ENCODE measurements at places on chromosomes 1 and 21.

- ATAC-seq: no peak
Measured at GRCh38 chr1:169844941-169845608, 48.6 kb downstream of the SCYL3 start.

DNA sequence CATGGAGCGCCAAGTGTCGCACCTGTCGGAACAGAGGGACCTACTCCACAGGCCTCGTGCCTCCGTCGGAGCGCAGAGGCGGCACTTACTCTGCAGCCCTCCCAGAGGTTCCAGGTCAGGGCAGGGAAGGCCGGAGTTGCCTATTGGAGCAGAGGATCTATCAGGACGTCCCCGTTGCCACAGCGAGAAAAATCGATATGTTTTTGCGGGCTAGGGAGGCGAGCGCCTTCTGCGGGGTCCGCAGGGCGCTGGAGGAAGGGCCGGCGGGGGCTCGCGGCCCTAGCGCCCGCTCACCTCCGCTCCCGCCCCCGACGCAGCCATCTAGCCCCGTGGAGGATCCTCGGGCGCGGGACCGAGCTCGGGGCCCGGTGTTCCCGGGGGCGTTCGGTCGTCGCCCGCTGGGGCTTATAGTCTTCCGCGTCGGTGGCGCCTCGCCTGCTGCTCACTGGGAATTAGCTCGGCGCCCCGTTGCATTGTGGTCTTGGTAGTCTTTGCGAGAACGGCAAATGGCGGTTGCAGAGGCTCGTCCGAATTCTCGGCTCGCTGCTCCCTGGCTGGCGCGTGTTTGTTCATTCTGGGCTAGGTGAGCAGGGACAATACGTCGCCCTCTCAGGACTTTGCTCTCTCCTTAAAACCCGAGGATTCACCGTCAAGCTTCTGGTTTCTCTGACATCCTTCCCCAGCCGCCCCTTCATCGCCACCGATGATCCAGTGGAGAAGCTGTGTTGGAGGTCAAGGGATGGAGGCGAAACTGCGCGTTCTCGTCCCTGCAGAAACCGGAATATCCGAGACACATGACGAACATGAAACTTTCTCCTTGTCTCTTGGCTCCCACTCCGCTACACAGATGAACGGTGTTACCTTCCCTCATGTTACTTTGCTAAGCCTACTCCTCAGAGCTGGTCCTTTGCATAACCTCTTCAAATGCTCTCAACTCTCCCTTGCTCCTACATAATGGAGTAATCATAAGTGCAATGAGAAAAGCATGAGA lies at the start of gene JTB:
TSS of gene JTB (minus strand) at position 425 of the 991 bp plus-strand sequence. CDS start at position 3, 422 bp downstream.
- ATAC-seq: peak; percentile 95

DNA sequence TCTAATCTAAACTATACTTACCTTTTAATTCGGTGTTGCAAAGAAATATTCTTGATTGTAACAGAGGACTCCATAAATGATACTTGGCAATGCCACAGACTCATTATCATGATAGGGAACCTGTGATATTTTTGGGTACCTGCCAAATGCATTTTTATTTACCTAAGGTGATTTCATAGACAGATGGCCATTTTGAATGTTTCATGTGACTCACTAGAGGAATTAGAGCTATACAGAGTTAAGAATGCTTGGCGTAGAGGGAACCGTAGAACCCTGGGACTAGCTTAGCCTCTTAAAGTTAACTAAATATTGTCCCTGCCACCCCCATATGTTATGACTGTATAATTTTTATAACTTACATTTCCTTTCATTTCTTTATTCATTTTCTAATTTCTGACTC lies 136.1 kb downstream of the DISP1 start:
- no peak for ATAC-seq

- ATAC-seq: no peak
Measured at GRCh38 chr1:198558402-198558801, 17.9 kb upstream of the ATP6V1G3 start.

- ATAC-seq: no peak
Measured at GRCh38 chr21:37240978-37241377, 26.2 kb downstream of the VPS26C start.

DNA sequence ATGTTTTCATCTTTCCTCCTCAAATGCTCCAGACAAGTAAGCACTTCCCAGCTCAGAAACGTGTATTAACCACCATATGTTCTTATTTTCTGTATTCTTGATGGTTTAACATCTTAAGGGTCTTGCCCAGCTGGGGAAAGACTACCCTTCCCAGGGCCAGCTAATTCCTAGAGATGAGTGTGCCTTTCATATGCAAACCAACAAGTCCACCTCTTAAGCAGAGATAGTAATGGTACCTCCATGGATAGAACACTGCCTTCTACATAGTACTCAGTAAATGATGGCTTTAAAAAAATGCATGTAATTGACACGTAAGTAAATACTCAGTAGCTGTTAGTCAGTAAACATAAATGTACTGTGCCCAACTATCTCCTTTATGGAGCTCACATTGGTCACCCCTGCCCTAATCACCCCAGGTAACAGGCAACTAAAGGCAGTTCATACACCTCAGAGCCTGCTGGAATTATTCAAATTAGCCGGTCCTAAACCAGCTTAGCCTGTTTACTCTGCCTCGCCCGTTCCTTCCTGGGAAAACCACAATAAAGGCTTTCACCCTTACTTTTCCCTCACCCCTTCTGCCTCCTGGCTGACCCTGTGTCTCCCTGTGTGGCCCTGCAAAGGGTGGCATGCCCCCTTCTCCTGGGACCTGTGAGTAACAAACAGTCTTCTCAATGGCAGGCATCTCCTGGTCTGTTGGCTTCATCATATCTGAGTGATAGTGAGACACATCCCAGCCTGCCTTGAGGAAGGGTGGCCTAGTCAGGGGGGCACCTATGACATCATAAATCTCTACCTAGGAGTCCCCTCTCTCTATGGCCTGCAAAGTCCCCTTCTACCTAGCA lies 40.1 kb upstream of the KLHDC7A start:
- ATAC-seq: no peak

DNA sequence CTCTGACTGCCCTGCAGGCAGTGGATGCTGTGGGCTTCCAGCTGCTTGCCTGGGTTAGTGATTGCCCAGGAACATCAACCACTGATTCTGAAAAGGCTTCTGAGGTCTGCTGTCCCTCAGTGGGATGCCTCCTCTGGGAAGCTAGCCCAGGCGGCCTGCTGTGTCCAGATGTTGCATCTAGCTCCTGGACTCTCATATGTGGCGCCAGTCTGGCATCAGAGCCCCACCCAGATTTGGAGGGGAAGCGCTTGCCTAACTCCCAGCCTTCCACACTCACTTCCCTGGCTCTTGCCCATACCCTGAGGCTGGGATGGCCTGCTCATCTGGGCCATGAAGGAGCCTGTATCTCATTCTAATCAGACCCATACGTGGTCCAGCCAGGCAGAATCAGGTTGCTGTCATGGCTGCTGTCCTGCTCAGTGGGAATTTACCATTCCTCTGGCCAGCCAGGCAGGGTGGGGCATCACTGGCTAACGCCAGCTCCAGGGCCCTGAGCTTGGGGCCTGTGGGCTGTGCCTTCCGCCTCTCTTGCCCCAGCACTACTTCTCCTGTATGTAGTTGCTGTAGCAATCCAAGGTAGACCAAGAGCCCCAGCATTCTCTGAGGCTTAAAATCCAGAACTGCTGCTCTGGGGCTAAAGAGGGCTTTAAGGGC lies 4.1 kb downstream of the CSF1 start:
- ATAC-seq: peak; percentile 52

DNA sequence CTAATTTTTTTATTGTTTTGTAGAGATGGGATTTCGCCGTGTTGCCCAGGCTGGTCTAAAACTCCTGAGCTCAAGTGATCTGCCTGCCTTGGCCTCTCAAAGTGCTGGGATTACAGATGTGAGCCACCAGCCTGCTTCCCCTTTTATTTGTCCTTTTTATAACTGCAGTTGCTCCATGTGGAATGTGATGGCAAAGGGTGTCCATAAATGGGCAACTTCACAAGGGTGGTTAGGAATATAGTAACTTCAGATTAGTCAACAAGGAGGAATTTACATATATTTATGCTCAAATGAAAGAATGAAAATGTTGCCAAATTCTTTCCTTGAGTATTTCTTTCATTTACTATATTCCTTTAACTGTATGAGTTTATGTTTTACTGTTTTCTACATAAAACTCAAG lies 182.9 kb downstream of the BACH1 start:
- ATAC-seq: no peak

- no peak for ATAC-seq
Measured at GRCh38 chr1:100643471-100644196, 75.9 kb upstream of the VCAM1 start.

DNA sequence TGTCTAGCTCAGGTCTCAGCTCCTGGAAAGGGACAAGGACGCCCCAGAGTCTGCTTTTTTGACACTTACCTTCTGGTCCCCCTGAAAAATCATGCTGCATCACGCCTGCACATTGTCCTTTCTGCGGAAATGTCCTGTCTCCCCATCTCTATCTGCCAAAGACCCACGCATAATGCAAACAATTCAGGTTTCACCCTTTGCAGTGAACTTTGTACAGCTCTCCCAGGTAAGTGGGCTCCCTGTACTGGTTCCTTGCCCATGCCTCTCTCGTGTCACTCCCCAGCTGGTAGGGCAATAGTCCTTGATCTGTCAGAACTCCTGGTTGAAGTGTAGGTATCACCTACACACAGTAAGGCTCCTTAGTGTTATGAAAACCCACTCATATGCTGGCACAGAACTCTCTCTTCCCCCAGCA lies 102.9 kb upstream of the IRF2BP2 start:
- no peak for ATAC-seq

GRCh38 chr1:198904321-198904720 lies 265.5 kb downstream of the PTPRC start:
- ATAC-seq: no peak

DNA sequence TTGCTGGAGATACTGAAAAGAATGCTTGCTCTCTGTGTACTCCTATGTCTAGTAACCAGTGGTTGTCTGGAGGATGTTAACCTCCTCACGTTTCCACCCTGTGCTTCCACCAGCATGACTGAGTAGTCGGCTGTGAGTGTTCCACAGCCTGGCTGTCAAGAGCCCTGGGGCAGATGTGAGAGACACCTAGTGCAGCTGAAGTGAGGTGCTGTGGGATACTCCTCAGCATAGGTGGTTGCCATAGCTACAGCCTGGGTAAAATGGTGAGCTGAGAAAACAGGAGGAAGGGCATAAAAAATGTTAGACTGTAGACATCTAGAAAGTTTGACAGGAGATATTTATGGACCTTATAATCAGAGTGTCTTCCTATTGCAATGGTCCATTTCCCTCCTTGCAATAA lies 15.8 kb downstream of the IVL start:
- ATAC-seq: no peak

DNA sequence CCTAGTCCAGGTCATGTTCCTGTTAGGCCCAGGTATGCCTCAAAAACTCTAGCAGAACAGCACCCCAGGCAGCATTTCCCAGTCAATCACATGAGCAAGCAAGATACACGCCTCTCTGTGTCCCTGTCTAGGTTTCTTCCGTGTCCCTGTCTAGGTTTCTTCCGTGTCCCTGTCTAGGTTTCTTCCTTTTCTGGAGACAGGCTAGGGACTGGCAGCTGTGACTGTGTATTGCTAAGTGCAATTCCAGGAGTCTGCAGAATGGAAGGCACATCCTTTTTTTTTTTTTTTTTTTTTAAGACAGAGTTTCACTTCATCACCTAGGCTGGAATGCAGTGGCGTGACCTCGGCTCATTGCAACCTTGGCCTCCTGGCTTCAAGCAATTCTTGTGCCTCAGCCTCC lies 77.6 kb downstream of the SETD4 start:
- no peak for ATAC-seq

- no peak for ATAC-seq
Measured at GRCh38 chr1:181783208-181783607, 278.3 kb downstream of the ZNF648 start.

- no peak for ATAC-seq
Measured at GRCh38 chr1:63723602-63724001, 50.2 kb upstream of the ROR1 start.

DNA sequence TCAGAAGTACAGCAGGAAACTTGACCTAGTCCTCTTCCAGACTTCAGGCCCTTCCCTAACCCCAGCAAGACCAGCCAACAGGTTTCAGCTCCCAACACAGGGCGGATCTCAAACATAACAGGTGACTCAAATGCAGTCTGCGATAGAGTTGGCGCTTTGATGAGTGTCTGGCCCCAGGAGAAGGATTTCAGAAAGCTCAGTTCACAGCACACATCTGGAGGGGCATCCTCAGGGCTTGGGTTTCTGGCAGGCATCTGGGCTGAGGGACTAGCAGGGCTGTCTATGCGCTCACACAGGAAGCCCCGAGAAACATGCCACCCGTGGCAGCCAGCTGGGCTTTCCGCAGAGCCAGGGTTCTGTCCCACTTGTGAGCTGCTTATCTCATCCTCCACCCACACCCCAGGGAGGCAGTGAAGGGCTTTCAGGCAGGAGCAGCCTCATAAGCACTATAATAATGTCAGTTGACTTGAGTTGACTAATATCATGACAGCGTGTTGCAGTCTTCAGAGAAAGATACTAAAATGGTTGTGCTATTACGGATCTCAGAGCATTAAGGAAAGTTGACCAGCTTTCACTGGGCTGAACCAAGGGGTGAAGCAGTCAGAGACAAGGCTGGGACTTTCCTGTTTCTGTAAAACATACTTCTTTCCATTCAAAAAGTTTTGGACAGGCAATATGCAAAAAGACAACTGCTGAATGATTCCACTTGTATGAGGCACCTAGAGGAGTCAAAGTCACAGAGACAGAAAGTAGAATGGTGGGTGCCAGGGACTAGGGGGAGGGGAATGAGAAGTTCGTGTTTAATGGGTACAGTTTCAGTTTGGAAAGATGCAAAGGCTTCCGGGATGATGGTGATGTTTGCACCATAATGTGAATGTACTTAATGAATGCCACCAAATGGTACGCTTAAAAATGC lies 233.0 kb upstream of the IRF2BP2 start:
- no peak for ATAC-seq

- ATAC-seq: no peak
Measured at GRCh38 chr21:25465263-25465662, 142.0 kb downstream of the MRPL39 start.

- no peak for ATAC-seq
Measured at GRCh38 chr1:151705753-151706463, 10.7 kb downstream of the CELF3 start.

- no peak for ATAC-seq
Measured at GRCh38 chr1:87130438-87130837, 198.2 kb upstream of the LMO4 start.
